Right lobe of liver (tissue), 6 donors: ENCODE measurements at places on chromosomes 5 and 9. TPM values are rescaled to one million over a fixed set of nuclear protein-coding genes. Genes with fewer than 3 reads are reported as not detected.

GRCh38 chr5:65832603-65833228, 93.7 kb upstream of the ERBIN start:
- H3K27me3 ChIP-seq = no peaks in the 10 kb centered on the region
- H3K4me1 ChIP-seq = no peaks in the 10 kb centered on the region
- no peak for DNase-seq
- H3K27ac ChIP-seq = no peak overlapping the region

DNA sequence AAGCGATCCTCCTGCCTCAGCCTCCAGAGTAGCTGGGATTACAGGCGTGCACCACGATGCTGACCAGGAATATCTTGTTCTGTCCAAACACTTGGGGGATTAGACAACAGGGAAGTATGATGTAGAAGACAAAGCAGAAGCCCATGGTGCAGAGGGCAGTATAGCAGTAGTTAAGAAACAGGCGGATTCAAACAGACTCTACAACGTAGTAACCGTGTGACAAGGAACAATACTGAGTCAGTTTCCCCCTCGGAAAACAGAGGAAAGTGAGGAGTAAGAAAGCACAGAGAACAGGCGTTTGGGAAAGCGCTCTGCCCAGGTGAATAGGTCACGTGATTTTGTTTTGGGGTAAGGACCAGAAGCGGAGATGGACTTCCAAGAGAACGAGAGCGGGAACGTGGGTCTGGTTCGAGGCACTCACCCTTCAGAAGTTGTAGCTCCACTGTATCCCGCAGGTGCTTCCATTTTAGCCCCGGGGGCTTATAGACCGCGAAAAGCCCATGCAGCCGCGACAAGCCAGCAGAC, 306 bp downstream of the TRUB2 start:
- no peaks in the 10 kb centered on the region for H3K4me1 ChIP-seq
- peak overlapping the region; percentile 97 for H3K4me3 ChIP-seq
- no peak for DNase-seq
- H3K27me3 ChIP-seq = no peaks in the 10 kb centered on the region
- H3K36me3 ChIP-seq = peaks cover 10% of the 10 kb centered on the region
- no peak overlapping the region for H3K27ac ChIP-seq

- H3K4me3 ChIP-seq = no peak overlapping the region
- DNase-seq = no peak
- H3K27me3 ChIP-seq = no peaks in the 10 kb centered on the region
These were observed 26.4 kb upstream of the NOTCH1 start for GRCh38 chr9:136572003-136572827.

- no peaks in the 10 kb centered on the region for H3K36me3 ChIP-seq
- no peak for DNase-seq
- no peak overlapping the region for H3K27ac ChIP-seq
- no peaks in the 10 kb centered on the region for H3K4me1 ChIP-seq
- H3K4me3 ChIP-seq = no peak overlapping the region
- no peaks in the 10 kb centered on the region for H3K27me3 ChIP-seq
These were observed 222.3 kb downstream of the CD180 start for GRCh38 chr5:66974256-66974655.

- DNase-seq = no peak
- H3K27me3 ChIP-seq = peaks cover 42% of the 10 kb centered on the region
- no peaks in the 10 kb centered on the region for H3K36me3 ChIP-seq
- no peak overlapping the region for H3K27ac ChIP-seq
- no peaks in the 10 kb centered on the region for H3K4me1 ChIP-seq
These were observed 6.9 kb upstream of the BARX1 start for GRCh38 chr9:93962017-93962416.

DNA sequence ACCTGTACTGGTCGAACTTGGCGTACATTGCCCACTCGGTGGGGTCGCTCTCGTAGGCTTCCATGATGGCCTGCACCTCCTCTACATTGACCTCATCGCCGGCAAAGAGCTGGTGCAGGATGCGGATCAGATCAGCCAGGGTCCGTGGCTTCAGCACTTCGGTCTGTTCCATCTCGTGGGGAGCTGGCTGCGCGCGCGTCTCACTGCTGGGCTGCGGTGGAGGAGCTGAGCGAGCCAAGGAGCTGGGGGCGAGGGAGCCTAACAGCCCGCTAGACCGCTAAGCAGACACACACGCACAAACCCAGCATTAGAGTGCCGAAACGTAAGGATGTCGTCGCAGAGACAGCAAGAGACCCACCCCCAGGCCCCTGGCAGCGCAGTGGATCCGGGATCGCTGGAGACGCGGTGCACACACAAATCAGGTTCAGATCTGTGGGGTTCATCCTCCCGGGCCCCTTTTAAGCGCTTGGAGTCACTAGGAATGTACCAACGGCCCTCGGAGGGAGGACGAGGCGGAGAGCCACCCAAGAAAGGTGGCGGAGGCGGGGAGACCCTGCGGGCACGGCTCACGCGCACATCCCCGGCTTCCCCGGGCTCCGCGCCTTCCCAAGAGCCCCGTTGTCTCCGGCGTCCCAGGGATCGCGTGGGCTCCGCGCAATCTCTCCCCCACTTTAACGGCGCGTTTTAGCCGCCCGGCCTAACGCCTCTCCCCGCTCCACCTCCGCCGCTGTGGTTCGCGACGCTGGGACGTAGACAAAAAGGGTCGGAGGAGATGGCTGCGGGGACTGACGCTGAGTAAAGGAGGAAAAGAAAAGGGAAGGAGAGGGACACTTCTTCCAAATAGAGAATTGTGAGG, at the start of gene CDO1:
Gene CDO1, minus strand, starts transcription at position 434 of the 856 bp plus-strand sequence. Its CDS starts 262 bp downstream, at position 172.
- peak; percentile 90 for DNase-seq
- H3K27ac ChIP-seq = peak within 1 kb of the TSS; percentile 96
- peaks cover 4% of the 10 kb centered on the region for H3K4me1 ChIP-seq
- peak within 1 kb of the TSS; percentile 60 for H3K4me3 ChIP-seq
- peaks cover 2% of the 10 kb centered on the region for H3K36me3 ChIP-seq

GRCh38 chr9:20015427-20015931, 226.6 kb upstream of the SLC24A2 start:
- H3K27me3 ChIP-seq = no peaks in the 10 kb centered on the region
- H3K4me1 ChIP-seq = no peaks in the 10 kb centered on the region
- H3K36me3 ChIP-seq = no peaks in the 10 kb centered on the region
- no peak overlapping the region for H3K4me3 ChIP-seq
- DNase-seq = no peak

DNA sequence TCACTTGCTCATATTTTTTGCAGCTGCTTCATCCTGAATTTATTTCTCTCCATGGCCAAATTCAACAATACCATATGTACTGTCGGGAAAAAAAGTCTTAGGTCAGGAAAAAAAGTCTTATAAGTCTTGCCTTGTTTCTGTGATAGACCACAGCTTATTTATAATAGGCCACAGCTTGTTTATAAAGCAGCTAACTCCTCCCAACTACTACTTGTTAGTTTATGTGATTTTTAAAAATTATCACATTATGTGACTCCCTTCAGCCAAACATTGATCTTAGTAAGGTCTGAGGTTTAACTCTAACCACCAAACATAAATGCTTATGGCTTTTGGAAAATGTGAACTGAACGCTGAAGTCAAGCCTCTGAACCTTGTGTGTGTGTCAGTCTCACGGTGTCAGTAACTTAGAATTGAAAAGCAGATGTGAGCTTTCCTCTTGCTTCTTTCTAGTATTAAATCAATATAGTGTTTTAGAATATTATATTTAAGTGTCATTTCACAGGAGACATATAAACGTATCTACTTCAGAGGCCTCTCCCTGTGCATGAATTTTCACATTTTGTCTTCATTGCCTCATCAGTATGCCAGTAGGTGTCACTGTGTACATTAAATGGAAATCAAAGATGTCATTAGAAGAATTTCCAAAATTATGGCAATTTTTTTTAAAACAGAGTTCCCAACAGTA, 51.3 kb downstream of the SNX24 start:
- no peaks in the 10 kb centered on the region for H3K4me1 ChIP-seq
- no peak for DNase-seq
- H3K27ac ChIP-seq = no peak overlapping the region
- no peak overlapping the region for H3K4me3 ChIP-seq

DNA sequence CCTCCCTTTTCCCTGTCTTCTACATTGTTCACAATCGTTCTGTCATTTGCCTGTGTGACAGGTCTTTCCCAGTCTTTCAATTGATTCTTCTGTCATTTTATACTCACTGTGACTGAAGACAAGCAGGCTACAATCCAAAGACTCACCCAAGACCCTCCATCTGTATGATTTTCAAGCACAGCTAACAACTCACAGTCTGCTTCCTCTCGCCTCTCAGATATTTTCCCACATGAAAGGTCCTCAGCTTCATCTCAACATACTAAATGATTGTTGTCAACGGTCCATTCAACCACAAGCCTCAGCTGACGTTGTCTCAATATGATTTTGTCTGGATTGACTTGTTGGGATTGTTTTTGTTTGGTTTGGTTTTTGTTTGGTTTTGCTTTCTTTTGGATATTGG, 346.5 kb downstream of the NFIB start:
- no peaks in the 10 kb centered on the region for H3K36me3 ChIP-seq
- no peak overlapping the region for H3K27ac ChIP-seq
- no peaks in the 10 kb centered on the region for H3K4me1 ChIP-seq
- no peak for DNase-seq
- no peaks in the 10 kb centered on the region for H3K27me3 ChIP-seq

DNA sequence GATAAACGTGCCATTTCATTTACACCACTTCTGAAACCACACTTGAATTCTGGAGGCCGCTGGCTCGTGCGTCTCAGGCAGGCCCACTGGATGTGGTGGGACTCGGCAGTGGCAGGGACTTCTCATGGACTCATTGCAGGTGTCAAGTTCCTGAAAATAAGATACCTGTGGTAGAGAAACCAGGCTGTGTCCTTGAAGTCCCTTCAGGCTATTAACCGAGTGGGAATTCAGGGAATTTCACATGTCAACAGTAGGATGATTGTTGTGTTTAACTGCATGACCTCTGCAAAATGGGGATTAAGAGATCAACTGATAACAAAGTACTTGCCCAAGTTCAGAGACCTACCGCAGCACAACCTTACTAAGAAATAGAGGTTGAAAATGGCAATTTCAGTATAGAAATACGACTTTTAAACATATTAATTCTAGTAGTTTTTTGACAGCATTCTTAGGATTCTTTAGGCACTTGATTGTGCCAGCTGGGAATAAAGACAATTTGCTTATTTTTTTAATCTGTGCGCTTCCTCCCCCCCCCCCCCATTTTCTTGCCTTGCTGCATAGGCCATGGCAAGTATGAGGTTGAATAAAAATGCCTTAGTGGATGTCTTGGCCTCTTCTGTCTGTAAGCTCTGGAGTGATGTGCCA, 26.8 kb downstream of the TRIP13 start:
- no peaks in the 10 kb centered on the region for H3K4me1 ChIP-seq
- no peak overlapping the region for H3K27ac ChIP-seq
- no peaks in the 10 kb centered on the region for H3K36me3 ChIP-seq
- no peak for DNase-seq
- H3K4me3 ChIP-seq = no peak overlapping the region

- no peak overlapping the region for H3K4me3 ChIP-seq
- H3K36me3 ChIP-seq = no peaks in the 10 kb centered on the region
- no peaks in the 10 kb centered on the region for H3K27me3 ChIP-seq
- no peak for DNase-seq
- no peak overlapping the region for H3K27ac ChIP-seq
These were observed 437.0 kb upstream of the TRPC7 start for GRCh38 chr5:136802383-136802782.

DNA sequence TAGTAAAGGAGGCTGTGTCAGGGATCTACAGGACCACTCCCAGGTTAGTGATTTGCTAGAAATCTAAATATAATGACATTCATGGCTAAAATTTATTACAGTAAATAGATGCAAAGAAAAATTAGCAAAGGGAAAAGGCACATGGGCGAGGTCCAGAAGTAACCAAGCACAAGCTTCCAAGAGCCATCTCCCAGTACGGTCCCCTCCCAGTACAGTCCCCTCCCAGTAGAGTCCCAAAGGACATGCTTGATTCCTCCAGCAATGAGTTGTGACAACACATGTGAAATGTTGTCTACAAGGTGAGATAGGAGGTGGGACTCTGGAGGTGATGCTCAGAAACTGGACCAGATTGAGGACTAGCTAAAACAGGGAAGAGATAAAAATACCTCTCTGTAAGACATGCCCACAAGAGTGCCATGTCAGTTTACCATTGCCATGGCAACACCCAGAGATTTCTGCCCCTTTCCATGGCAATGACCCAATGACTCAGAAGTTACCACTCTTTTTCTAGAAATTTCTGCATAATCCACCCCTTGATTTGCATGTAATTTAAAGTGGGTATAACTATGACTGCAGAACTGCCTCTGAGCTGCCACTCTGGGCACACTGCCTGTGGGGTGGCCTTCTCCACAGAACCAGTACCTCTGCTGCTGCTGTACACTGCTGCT, 27.9 kb upstream of the CEMIP2 start:
- no peaks in the 10 kb centered on the region for H3K36me3 ChIP-seq
- H3K27me3 ChIP-seq = no peaks in the 10 kb centered on the region
- no peaks in the 10 kb centered on the region for H3K4me1 ChIP-seq
- no peak for DNase-seq
- H3K4me3 ChIP-seq = no peak overlapping the region

DNA sequence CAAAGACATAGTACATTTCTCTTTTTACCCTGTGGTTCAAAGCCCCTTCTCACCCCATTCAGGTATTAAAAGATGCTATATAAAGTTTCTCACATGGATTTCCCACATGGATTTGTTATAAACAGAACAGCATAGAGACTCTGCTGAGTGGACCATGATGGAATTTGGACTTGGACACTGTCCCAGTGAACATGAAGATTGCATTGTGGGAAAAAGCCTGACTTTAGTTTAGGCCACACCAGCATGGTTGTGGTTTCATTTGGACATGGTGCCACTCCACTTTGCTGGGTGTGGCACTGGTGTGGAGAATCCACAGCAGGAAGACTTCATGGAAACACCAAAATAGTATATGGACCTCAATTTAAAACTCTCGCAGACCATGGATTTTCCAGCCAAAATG, 124.6 kb downstream of the ARHGAP26 start:
- no peaks in the 10 kb centered on the region for H3K4me1 ChIP-seq
- H3K27ac ChIP-seq = no peak overlapping the region
- DNase-seq = no peak
- H3K36me3 ChIP-seq = no peaks in the 10 kb centered on the region

- no peaks in the 10 kb centered on the region for H3K27me3 ChIP-seq
- no peaks in the 10 kb centered on the region for H3K36me3 ChIP-seq
- DNase-seq = no peak
- H3K27ac ChIP-seq = no peak overlapping the region
These were observed 20.7 kb downstream of the CWC27 start for GRCh38 chr5:64789457-64789856.

GRCh38 chr5:55533521-55534435, 986 bp downstream of the PLPP1 start:
- peak overlapping the region; percentile 91 for H3K4me3 ChIP-seq
- no peaks in the 10 kb centered on the region for H3K36me3 ChIP-seq
- H3K27ac ChIP-seq = peak overlapping the region; percentile 97
- no peak for DNase-seq
- no peaks in the 10 kb centered on the region for H3K27me3 ChIP-seq

GRCh38 chr5:74040065-74040551, 414.1 kb downstream of the ARHGEF28 start:
- no peak overlapping the region for H3K27ac ChIP-seq
- H3K36me3 ChIP-seq = no peaks in the 10 kb centered on the region
- no peak overlapping the region for H3K4me3 ChIP-seq
- DNase-seq = no peak
- H3K27me3 ChIP-seq = no peaks in the 10 kb centered on the region
- H3K4me1 ChIP-seq = no peaks in the 10 kb centered on the region

EIF4E1B gene
- not detected for total RNA-seq

GMCL2 gene
- not detected for total RNA-seq

HAVCR2 gene
- total RNA-seq = 2.6 TPM

CXCL14 gene
- 2.3 TPM for total RNA-seq

ADAMTS12 gene
- total RNA-seq = 1.4 TPM

CRB2 gene
- not detected for total RNA-seq

TMEM252 gene
- total RNA-seq = not detected
